ENCODE measurements at places on chromosomes 3 and 15.
A peak's percentile ranks its signal among the peaks of the same experiment; 100 is the strongest.

- no peak for DNase-seq
These were observed 111.1 kb downstream of the NUP210 start for GRCh38 chr3:13309004-13309403.

- DNase-seq = no peak
These were observed 12.3 kb downstream of the NUDT16 start for GRCh38 chr3:131393868-131394267.

DNA sequence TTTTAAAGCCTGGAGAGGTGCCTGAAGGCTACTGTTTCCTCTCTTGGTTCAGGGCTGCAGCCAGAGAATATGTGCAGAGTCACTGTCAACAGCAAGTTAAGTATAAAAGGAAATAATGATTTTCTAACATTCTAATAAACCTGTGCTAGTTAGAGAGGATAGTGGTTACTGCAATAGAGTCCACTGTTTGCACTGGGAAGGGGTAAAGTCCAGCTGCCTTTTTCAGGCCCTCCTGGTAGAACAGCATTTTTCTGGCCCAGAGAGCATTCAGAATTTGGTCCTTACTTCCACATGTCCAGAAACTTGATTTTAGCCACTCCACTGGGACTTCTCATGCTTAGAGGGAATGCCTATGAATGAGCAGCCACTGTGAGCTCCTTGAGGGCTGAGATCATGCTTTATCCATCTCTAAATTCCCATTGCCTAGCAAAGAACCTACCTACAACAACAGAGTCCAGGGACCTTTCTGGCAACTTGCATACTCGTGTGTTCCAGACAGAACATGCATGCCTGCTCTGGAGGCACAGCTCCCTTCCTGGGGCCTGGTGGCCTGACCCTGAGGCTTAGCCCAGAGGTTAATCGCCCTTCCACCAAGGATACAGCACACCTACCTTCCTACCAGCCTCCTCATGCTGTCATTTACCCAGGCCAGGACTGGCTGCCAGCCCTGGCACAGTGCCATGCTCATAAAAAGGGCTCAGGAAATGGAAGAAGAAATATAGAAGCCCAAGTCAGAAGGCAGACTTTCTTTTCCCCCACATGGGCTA, 50.3 kb upstream of the ATP13A3 start:
- peak; percentile 86 for DNase-seq

- DNase-seq = no peak
These were observed 32.9 kb upstream of the CTSH start for GRCh38 chr15:78977591-78978347.

DNA sequence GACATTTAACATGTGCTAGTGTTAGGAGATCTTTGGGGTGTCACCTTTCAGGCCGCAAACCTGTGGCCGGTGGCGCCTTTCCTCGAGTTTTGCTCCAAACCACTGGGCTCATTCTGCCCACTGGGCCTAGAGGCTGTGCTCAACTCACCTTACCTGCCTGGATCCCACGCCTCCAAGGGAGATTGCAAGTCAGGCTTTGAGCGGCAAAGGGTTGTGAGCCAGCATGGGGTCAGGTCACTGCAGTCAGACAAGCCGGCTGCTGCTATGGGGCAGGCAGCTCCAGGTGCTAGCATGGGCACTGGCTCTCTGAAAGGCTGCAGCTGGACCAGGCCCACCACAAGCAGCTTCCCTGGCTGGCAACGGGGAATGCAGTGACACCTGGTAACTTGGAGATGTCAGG, 265.5 kb downstream of the ZBBX start:
- no peak for DNase-seq

GRCh38 chr15:71440489-71441110, 325.3 kb downstream of the THSD4 start:
- DNase-seq = peak; percentile 92

DNA sequence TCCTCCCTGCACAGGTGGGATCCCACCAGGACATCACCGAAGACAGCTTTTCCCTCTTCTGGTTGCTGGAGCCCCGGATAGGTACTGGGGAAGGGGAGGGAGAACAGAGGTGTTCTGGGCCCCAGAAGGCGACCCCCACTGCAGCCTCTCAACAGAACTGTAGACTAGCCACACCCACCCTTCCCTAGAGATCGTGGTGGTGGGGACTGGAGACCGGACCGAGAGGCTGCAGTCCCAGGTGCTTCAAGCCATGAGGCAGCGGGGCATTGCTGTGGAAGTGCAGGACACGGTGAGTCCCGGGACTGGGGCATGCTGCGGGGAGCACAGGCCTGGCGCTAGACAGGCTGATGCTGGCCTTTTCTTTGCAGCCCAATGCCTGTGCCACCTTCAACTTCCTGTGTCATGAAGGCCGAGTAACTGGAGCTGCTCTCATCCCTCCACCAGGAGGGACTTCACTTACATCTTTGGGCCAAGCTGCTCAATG, 809 bp downstream of the NDUFAF3 start:
- DNase-seq = no peak

DNA sequence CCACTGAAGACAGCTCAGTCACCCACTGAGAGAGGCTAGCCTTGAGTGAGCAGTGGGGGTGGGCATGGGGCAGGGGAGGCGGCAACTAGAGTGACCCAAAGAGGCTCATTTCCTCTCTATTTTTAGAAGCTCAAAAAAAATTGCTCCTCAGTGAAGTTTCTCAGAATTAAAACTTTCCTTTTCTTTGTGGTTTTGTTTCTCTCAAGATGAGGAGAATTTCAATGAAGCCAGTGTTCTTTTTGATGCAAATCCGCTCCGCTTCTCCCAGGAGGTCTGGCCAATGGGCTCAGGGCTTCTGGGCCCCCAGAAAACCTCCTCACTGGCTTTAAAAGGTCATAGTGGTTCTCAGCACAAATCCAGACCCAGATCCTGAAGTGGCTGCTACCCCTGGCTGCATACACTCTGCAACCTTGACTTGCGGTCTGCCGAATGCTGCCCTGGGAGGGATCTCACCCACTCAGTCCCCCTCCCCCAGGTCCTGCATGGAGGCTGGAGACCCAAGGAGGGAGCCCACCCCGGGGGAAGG, at the start of gene ACSBG1:
Gene ACSBG1 (minus strand): TSS at position 51 of the 526 bp plus-strand sequence. CDS start 64 bp downstream, outside the sequence.
- no peak for DNase-seq

- DNase-seq = no peak
These were observed 21.4 kb downstream of the KPNA1 start for GRCh38 chr3:122493296-122493695.

DNA sequence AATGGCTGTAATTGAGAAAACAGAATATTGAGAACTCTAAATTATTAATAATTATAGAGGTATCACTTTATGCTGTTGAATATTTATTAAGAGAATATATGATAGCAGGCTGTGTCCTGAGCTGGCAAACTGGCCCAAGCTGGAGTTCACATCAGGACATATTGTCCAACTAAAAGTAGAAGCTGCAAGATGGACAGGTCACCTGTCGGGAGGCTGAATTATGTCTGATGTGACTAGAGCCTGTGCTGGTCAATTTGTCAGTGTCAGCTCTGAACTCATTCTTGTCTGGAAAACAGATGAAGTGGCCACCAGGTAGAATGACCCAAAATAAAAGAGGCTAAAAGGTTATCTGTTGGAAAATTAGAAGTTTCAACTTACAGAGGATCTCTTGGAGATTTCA, 392.2 kb downstream of the LRTM1 start:
- DNase-seq = no peak

- DNase-seq = no peak
These were observed 493.6 kb upstream of the PROK2 start for GRCh38 chr3:72278349-72279067.

- DNase-seq = no peak
These were observed 71.2 kb downstream of the CHDH start for GRCh38 chr3:53775018-53775417.

DNA sequence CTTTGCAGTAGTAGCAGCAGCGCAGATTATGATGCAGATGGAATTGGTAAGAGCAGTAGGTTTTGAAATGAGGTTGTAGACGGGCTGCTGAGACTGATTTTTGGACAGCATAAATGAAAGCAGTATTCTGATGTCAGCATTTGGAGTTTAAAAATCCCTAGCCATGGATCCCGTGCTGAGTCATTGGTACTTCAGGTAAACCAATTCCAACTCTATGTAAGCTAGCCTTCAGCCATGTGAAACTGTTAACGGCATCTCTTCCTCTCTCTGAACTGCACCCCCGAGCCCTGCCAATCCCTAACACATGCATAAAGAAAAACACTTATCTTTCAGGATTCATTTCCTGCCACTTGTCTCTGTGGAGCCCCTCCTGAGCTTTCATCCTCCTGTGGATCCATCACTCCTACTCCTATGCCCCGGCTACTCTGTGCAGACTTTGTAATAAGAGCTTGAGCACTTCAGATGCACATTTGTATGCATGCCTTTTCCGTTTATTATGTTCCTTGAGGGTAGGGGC, 119.0 kb downstream of the AKAP13 start:
- peak; percentile 4 for DNase-seq

- DNase-seq = no peak
These were observed 176.6 kb downstream of the XXYLT1 start for GRCh38 chr3:195094191-195094921.

GRCh38 chr15:68303560-68304436, 26.3 kb downstream of the FEM1B start:
- DNase-seq = no peak

DNA sequence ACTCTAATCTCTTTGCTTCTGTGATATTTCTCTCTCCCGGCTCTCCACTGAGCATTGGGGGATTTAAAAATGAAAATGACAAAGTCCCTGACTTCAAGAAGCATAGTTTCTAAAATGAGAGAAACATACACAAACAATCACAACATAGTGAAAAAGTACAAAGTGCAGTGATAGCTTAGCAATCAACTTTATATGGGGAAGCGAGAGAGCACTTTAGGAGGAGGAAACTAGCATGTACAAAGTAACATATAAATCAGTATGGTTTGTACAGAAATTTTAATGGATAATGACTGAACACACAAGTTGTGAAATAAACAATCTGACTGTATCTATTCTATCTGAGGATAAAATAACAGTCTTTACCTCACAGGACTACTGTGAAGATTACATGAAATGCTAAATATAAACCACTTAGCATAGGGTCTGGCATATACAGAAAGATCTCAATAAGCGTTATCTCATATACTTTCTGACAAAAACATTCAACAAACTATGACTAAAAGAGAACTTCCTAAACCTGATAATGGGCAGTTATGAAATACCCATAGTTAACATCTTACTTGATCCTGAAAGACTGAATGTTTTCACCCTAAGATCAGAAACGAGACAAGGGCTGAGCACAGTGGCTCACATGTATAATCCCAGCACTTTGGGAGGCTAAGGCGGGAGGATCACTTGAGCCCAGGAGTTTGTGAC, 61.2 kb downstream of the PEAK1 start:
- no peak for DNase-seq

GRCh38 chr3:87196879-87197278, 30.2 kb upstream of the CHMP2B start:
- no peak for DNase-seq

GRCh38 chr3:151552589-151552988, 91.7 kb upstream of the IGSF10 start:
- no peak for DNase-seq

- no peak for DNase-seq
These were observed 86.3 kb upstream of the RASGRP1 start for GRCh38 chr15:38650936-38651327.

GRCh38 chr3:156770699-156771414, 55.3 kb upstream of the LEKR1 start:
- no peak for DNase-seq

DNA sequence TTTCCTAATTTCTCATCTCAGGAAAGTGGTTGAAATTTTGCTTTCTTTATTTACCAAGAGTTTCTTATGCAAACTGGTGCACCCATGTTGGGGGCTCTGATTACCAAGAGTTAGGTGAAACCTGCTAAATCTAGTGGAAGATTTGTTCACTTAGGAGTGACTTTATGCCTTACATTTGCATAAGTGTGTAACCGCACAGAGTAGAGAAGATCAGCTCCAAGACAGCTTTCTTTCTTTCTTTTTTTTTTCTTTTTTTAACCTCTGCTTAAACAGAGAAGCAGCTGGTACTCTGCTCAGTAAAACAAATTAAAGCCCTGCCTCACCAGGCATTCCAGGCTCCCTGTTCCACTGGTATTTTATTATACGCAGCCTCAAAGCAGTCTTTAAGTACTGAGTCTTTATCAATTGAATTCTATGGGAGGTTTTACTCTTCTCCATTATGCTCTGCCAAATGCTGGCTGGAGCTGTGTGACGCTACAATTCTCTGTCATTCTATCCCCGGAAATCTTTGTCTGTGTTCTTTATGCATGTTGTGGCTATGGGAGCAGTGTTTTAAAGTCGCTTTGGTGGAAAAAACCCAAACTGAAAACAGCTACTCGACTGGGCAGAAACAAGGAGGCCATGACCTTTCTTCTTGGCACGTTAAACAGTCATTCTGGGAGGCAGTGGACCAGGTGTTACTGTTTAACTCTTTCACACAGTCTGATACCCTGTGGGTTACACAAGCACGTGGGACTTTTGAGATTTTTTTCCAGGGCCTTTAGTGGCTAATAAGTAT, 55.2 kb upstream of the GBE1 start:
- no peak for DNase-seq

- no peak for DNase-seq
These were observed 76.8 kb downstream of the CPNE4 start for GRCh38 chr3:131957980-131958379.

GRCh38 chr3:185757176-185757575, 67.7 kb downstream of the IGF2BP2 start:
- no peak for DNase-seq

GRCh38 chr15:34665498-34666116, 82.2 kb upstream of the GOLGA8B start:
- DNase-seq = no peak

- no peak for DNase-seq
These were observed 472.5 kb upstream of the SGO1 start for GRCh38 chr3:20658491-20658890.

GRCh38 chr3:128267541-128267940, 114.3 kb downstream of the EEFSEC start:
- no peak for DNase-seq

DNA sequence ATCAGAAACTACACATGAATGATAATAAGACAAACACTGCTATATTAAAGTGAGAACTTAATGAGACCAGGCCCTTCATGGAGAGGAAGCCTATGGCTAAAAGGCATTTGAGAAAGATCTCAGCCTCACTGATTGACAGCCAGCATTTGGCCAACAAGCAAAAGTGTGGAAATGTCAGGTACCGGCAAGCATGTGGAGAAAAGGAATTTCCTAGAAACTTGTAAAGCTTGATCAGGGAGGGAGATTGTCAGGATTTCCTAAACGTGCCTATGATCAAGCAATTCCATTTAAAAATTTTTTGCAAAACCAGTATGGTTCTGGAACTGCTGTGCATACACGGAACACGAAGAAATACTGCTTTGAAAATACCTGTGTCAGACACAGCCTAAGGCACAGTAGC, 220.3 kb upstream of the ATP10A start:
- DNase-seq = no peak

DNA sequence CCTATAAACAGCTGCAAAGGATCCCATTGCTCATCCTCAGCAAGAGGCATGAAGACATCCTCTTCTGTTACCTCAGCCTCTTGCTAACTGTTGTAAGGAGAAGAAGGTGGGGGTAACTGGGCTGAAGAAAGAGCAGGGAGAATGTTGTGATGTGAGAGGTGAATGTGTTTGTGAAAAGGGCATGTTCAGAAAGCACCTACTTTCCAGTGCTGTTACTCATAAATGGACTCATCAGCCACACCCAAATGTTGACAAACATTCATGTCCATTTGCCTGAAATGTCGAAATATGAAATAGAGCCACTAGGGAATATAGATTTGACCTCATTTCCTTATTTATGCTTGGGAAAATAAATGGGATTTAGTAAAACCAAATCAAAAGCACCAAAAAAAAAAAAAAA, 12.6 kb downstream of the SLC24A1 start:
- DNase-seq = no peak

GRCh38 chr3:120775411-120775810, 32.9 kb downstream of the GTF2E1 start:
- DNase-seq = no peak

GRCh38 chr3:40873476-40873875, 325.8 kb upstream of the CTNNB1 start:
- peak; percentile 12 for DNase-seq
